ENCODE measurements at places on chromosomes 12 and 14. TPM values are rescaled to one million over a fixed set of nuclear protein-coding genes. Genes with fewer than 3 reads are reported as not detected.

The NTN4 gene
- polyA plus RNA-seq: not detected

The SLCO1C1 gene
- polyA plus RNA-seq: not detected

The POTEM gene
- not detected for polyA plus RNA-seq

The TAPBPL gene
- polyA plus RNA-seq: 73.3 TPM

The SERPINA5 gene
- polyA plus RNA-seq: not detected

The GPRC5D gene
- 6.4 TPM for polyA plus RNA-seq

The ETFBKMT gene
- polyA plus RNA-seq: 0.30 TPM

The ASB8 gene
- 22.7 TPM for polyA plus RNA-seq
